CD4-positive, alpha-beta memory T cell (primary cell): ENCODE measurements at places on chromosomes 5 and 9. TPM values are rescaled to one million over a fixed set of nuclear protein-coding genes. Genes with fewer than 3 reads are reported as not detected.

Gene BTNL8
- total RNA-seq, result not detected

Gene IFNA21
- not detected for total RNA-seq

Gene ADRB2
- 5.6 TPM for total RNA-seq

GRCh38 chr9:124780060-124780756 lies 3.3 kb downstream of the OLFML2A start:
- DNase-seq, result no peak

DNA sequence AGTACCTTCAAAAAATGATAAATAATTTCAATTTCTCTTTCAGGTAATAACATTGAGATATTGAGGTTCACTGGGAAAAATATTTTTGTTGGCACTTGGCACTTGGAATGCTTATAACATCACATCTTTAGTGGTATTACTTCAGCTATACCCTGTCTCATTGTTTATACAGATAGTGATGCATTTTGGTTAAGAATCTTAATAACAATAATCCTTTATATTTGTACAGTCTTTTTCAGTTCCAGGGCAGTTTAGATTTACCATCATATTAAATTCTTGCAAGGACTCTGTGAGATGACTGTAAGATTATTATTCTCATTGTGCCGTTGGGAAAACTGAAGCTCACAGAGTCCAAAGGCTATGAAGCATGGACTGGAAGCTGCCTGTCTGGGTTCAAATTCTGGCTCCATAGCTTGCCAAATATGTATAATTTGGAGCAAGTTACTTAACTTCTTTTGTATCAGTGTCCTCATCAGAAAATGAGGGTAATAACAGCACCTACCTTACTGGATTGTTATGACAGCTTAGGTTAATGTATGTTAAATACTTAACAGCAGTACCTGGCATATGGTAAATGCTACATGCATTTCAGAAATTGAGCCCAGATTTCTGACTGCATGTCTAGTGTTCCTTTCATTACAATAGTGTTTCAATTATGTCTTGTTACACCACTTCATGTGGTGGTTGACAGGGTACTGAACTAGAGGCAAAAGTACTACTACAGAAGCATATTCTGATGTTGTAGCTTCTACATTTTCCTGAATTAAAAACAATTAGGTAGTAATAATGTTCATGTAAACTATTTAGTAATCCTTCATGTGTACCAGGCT lies 272.2 kb downstream of the PLK2 start:
- no peak for DNase-seq

DNA sequence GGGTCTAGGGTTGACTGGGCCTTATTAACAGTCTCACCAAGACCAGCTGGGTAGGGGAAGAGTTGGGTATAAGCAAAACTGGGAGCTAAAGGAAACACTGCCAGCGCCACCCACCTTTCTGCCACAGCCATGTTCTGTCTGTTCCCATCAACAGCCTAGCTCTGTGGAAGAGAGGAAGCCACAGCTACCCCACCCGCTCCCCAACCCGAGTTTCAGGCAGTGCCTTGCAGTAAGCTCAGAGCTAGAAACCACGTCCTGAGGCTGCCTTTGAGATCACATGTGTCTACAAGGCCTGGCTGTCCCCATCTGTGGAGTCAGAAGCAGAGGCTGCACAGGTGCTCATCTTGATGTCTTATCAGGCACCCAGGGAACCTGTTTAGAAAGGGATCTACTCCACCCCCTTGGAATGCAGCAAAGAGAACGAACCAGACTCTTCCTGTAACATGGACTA lies 15.3 kb downstream of the HNRNPH1 start:
- peak; percentile 39 for DNase-seq

GRCh38 chr5:137565450-137565849 lies 66.3 kb upstream of the SPOCK1 start:
- DNase-seq, result no peak

- DNase-seq, result no peak
These were observed 517.5 kb downstream of the EFNA5 start for GRCh38 chr5:107153283-107153682.

DNA sequence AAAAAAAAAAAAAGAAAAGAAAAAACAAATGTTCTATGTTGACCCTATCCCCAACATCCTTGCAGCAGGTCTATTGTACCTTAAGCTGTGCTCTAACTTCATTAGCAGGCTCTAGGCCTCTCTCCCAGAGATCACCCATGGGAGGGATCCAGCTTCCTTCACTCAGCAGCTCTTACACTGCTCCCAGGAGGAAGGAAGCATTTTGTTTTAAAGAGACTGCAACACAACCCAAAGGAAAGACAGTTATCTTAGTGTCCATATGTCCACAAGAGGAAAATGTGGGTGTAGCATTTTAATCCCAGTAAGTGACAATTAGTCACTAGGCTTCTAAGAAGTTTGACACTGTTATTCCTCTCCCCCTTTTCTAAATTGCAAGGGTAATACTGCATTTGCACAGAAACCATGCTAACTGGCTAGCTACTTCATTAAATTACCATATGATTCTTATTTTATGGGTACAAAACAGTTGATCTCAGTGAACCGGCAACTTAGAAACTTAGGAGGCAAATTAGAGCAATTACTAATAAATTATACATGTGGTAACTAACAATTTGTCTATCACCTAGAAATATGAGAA lies 58.8 kb downstream of the MARCHF3 start:
- DNase-seq, result no peak

GRCh38 chr9:128408963-128409431 lies 11.7 kb upstream of the CERCAM start:
- no peak for DNase-seq

Gene WNK2
- not detected for total RNA-seq

DNA sequence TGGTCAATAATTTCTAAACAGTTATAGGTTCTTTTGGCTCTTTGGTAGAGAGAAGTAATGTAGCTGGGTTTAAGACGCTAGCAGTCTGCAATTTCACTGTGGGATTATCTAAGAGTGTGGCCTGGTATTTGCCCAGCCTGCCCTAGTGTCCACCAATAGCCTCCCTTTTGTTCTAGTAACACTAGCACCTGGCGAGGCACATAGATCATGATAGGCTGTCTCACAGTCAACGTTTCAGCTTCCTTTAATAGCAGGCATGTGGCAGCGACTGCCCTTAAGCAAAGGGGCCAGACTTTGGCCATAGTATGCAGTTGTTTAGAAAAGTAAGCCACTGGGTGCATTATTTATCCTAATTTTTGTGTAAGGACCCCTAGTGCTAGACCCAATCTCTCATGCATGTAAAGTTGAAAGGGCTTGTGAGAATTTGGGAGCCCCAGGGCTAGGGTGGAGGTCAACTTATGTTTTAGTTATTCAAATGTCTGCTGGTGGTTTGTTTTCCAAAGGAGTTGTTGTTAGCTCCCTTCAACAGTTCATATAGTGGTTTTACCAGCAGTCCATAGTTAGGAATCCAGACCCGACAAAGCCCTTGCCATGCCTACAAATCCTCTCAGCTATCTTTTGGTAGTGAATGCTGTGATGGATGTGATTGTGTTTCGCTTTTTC lies 274.3 kb downstream of the HTR1A start:
- DNase-seq, result no peak

DNA sequence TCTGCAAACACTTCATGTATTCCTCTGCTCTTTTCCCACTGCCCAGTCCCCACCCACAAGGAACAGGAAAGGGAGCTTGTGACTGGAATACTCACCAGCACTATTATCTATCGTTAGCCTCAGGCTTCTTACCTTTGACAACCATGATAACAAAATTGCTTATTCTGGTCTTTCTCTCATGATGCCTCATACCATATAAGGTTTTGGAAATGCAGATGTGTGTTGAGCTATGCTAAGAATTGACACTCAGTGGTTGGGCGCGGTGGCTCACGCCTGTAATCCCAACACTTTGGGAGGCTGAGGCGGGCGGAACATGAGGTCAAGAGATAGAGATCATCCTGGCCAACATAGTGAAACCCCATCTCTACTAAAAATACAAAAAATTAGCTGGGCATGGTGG lies 25.4 kb downstream of the SOX30 start:
- no peak for DNase-seq

DNA sequence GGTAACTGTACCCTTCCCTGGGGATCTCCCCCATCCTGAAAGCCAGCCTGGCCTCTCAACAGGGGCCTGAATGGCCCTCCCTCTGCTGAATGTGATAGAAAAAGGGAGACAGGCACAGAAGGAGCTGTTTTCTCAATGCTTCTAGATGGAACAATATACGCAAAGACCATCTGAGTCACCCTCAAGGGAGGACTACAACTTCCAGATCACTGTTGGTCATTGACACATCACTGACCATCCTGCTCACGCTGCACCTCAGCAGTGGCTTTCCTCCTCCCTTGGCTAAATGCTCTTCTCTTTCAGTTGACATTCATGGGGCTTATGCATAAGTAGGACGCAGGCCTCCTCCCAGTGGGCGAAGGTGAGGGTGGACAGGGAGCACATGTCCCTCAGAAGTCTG lies 112.2 kb upstream of the SHB start:
- no peak for DNase-seq

DNA sequence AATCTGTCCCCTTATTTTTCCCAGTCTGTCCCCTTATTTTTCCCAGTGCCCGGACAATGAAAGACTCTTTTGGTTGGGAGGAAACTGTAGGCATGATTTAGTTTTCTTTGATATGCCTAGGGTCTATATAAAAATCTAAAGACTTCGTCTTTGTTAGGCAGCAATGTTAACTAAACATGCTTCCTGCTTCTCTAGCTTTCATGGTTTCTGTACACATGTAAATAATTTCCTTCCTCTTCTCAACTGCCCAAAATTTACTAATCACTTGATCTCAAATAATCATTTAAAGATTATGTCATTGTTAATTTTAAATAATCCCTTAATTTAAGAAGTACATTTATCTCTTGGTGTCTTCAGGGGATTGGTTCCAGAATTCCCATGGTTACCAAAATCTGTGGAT lies 47.8 kb upstream of the RAPGEF6 start:
- DNase-seq, result no peak

DNA sequence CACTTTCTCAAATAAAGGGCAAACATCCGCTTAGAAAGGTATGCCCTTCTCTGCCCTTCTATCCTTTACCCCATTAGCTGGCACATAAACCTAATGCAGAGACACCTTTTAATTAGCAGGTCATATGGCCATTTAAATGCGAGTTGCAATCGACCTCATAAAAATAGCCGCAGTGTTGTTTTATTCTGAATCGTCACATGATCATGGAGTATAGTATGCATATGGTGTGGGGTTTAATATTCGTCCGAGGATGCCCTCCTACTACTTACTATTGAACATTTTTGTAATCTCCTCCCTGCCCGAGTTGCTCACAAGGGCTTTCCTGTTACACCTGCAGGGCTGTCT lies 72.0 kb downstream of the PIK3R1 start:
- no peak for DNase-seq

Gene CCL27
- not detected for total RNA-seq

Gene MAP1B
- not detected for total RNA-seq

DNA sequence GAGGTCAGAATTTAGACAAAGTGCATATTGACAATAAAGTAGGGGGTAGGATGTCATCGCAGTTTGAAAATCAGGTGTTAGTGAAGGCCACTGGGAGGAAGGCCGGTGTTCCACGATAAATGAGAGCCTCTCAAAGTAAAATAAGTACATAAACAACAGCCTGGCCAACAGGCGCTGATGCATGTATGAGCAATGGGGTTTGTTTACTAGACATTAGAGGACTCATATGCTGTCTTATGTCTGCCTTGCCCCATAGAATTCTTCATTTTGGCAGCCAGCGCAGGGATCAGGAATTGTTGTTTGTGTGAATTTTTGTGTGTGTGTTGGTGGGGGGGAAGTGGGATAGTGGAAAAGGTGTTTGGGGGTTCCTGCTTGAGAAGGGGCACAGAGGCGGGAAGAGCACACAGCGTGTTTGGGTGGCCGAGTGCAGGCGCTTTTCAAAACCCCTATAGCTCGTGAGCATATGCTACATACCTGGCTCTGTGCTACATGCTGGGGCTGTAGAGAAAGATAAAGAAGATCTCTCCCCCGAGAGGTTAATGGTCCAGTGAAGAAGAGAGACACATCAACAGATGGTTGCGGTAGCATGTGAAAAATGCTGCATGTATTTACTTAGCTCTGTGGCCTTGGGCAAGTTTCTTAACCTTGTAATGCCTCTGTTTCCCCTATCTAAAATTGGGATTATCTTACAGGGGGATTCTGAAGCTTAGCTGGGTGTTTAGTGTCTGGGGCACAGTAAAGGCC lies 11.5 kb downstream of the SNX30 start:
- DNase-seq, result no peak

DNA sequence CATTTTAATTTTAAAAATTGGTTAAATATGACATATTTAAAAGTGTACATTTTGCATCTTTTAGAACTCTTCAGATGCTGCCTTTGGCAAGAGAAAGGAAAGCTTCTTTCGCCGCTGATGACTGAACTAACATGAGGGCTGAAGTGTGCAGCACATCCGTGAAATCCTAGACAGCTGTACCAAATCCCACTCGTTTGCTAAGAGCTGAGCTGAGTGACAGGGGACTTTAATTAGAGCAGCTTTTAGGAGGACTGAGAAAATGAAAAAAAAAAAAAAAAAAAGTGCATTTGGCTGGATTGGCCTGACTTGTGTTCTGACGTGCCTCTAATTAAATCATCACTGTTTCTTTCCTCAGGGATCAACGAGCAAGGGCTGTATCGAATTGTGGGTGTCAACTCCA lies 271.3 kb downstream of the ARHGAP26 start:
- no peak for DNase-seq

GRCh38 chr5:1387059-1387755 lies 42.3 kb upstream of the CLPTM1L start:
- DNase-seq, result no peak

DNA sequence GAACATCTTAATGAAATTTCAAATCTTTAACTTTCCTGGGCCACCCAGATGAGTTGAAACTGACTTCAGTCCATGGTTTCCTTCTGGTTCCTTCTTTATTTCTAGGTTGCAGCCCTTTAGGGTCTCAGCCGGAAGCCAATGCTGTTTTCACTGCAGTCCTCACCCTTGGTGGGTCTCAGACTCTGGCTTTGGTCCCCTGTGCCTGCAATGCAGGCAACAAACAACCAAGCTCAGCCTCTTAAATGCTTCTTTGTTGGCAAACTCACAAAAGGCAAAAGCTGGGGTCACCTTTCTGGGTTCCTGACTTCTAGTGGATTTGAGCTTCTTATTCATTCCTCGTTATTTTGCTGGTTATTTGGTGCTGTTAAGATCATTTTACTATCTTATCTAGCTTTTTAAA lies 19.3 kb upstream of the APC start:
- DNase-seq, result no peak

Gene FAM221B
- not detected for total RNA-seq

Gene ARID3C
- not detected for total RNA-seq

- no peak for DNase-seq
These were observed 5.2 kb downstream of the HNRNPAB start for GRCh38 chr5:178209334-178210072.

- no peak for DNase-seq
These were observed 517.7 kb downstream of the DIRAS2 start for GRCh38 chr9:90124961-90125360.

- no peak for DNase-seq
These were observed 72.1 kb upstream of the PITX1 start for GRCh38 chr5:135106136-135106535.

Gene POMT1
- 58.5 TPM for total RNA-seq

Gene CATSPER3
- 0.94 TPM for total RNA-seq

- DNase-seq, result no peak
These were observed 56.9 kb upstream of the IL7R start for GRCh38 chr5:35799753-35800152.
